Stimulated activated CD8-positive, alpha-beta memory T cell treated with anti-CD3 and anti-CD28 coated beads, Interleukin-4, amount 100 ng/mL, for 4 hours (primary cell): ENCODE measurements at places on chromosomes 7 and 10.

GRCh38 chr10:107859065-107859464 lies 694.6 kb upstream of the SORCS1 start:
- DNase-seq: no peak

GRCh38 chr7:69908454-69908853 lies 310.2 kb downstream of the AUTS2 start:
- DNase-seq: no peak

DNA sequence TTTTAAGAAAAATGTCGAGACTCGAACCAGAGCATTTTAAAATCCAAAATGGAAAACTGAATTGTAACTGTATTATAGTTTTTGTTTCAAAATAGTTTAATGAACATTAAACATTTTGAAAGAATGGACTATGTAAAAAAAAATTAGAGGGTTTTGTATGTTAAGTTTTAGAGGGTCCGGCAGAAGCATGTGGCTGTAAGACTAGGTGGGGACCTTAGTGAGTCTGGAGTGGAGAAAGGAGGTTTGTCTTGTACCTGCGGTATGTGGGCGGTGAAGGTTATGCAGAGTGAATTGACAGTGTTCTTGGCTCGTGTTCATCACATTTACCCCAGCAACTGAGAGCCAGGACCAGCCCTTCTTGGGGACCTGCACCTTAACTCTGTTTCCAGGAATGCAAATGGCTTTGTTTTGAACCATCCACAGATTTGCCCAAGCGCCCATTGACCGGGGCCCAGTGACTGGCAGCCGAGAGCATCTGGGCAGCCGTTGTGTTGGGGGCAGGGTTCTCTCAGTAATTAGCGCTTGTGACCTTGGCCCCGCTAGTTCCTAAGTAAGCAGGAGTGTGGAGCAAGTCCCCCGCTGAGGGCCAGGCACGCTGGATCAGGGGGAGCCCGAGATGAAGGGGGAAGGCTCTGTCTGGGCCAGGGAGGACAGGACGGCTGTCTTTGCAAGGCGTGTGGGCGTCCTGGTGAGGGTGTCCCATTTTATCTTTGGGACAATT lies 1.4 kb upstream of the KLF6 start:
- DNase-seq: no peak

GRCh38 chr7:65004575-65004974 lies 1.9 kb downstream of the ERV3-1 start:
- DNase-seq: no peak

GRCh38 chr7:16268821-16269768 lies 152.2 kb downstream of the CRPPA start:
- no peak for DNase-seq

GRCh38 chr7:39530971-39531370 lies 35.2 kb upstream of the YAE1 start:
- DNase-seq: no peak

DNA sequence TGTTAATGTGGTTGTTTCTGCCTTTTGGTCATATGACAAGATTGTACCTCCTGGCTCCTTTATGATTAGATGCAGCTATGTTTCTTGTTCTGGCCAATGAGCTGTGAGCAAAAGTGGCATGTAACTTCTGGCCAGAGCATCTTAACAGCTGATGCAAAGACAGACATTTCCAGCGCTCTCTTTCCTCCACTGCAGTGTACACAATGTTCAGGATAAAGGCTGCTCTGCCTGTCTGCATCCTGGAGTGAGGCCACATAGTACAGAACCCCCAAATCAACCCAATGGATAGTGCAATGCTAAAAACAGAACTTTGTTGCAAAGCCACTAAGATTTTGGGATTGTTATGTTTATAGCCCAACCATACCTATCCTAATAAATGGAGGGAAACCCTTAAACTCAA lies 17.9 kb downstream of the EPC1 start:
- no peak for DNase-seq

GRCh38 chr10:58412502-58412961 lies 27.3 kb downstream of the TFAM start:
- no peak for DNase-seq

- DNase-seq: no peak
These were observed 286.9 kb downstream of the KCNMA1 start for GRCh38 chr10:77350711-77351119.

GRCh38 chr7:9978106-9979064 lies 995.3 kb upstream of the PHF14 start:
- DNase-seq: no peak

- no peak for DNase-seq
These were observed 1.1 kb upstream of the TMEM130 start for GRCh38 chr7:98870807-98871491.

DNA sequence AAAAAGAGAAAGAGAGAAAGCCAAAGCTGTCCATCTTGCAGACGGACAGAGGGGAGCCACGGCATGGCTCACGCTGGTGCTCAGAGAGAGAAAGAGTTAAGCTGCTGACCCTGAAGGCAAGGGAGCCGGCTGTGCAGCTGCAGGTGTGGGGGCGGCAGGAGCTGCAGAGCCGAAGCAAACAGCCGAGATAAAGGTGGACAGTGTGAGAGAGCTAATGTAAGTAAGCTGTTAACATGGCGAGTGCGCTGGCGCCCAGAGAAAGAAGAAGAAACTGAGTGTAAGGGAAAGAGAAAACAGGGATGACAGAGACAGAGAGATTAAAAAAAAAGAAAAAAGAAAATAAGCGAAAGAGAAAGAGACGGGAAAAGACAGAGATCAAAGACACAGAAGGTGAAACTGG lies 18.2 kb downstream of the COL17A1 start:
- DNase-seq: no peak

GRCh38 chr10:50788951-50789945 lies 49.5 kb downstream of the ASAH2B start:
- no peak for DNase-seq

- no peak for DNase-seq
These were observed 50.4 kb upstream of the DDC start for GRCh38 chr7:50615519-50616080.

- no peak for DNase-seq
These were observed 449.4 kb downstream of the TNS3 start for GRCh38 chr7:47132471-47132870.

DNA sequence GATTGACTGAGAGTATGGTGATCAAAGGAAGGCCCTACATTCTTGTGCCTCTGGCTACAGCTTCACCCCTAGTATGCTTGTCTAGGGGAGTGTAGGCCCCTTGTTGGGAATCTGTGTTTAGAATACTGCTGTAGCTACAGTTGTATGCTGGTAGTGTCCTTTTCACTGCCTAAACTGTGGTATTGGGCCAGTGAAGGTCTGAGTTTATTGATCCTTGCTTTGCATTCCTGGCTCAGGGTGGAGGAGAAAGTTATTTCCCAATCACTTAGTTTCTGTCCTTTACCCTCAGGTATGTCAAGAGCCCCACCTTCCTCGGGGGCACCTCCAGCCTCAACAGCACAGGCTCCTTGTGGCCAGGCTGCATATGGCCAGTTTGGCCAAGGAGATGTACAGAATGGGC lies 6.6 kb downstream of the SEC24C start:
- DNase-seq: no peak

DNA sequence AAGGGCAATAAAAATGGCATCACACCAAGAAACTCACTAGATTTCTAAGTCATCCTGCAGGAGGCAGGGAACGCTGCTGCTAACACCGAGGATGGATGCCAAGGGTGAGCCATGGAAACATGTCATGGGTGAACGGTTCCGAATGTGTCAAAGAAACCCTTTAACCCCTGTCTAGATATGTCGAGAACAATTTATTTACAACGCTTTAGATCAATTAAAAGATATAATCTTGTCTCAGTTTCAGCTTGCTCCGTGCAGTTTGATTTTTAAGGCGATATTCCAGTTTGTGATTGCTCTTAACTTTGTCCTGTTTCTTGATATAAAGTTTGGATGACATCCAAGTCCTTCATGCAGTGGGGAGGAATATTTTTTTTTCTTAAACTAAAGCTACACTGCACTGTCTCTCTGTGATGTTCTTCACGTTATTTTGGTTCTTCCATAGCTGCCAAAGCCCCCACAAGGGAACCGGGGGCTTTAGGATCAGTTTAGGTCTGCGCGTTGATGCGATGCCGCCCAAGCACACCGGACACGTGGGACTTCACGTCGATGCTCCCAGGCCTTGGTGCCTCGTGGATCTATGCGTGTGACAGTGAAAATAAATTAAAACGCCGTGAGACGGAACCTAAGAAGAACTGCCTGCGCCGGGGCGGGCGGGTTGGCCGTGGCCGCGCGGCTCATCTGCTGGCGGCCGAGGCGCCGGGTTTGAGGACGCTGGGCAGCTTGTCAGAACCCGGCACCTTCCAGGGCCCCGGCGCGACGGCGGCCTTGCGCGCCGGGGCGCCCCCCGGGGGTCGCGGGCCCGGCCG lies 220.3 kb downstream of the PHTF2 start:
- no peak for DNase-seq

DNA sequence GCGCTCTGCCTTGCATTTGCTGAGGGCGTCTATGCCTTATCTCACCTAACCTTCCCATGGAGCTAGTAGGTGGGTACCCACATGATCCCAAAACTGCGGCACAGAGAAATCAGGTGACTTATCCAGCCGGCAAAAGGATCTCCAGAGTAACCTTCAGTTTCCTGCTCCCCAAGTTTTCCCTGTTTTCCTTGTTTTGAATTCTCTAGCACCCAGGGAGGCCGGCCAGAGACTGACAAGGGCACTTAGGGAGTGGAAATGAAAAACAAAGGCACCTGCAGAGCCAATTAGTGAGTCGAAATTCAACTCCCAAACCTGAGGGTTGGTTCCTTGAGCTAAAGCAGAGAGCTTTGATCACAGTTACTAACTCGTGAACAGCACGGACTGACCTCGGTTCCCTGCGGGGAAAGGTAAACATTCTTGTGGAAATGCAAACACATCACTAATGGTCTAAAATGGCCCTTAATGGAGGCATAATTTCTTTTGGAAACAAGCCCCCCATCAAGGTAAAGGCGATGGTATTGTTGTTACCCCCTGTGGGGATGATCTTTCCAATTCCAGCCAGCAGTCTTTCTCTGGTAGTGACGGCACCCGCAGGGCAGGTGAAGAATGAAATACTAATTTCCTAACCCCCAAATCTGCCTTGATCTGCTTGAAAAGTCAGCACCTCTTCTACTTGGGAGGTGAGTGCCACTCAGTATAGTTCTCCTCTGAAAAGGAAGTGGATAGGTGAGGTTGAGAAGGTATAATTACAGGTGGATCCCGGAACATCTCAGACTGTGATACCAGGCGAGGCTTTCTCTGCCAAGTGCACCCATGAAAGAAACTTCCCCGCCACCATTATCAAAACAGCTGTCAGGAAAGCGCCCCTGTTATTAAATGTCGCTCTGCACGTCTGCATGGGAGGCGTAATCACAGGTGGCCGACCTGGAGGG lies 365.6 kb upstream of the AUTS2 start:
- DNase-seq: no peak

DNA sequence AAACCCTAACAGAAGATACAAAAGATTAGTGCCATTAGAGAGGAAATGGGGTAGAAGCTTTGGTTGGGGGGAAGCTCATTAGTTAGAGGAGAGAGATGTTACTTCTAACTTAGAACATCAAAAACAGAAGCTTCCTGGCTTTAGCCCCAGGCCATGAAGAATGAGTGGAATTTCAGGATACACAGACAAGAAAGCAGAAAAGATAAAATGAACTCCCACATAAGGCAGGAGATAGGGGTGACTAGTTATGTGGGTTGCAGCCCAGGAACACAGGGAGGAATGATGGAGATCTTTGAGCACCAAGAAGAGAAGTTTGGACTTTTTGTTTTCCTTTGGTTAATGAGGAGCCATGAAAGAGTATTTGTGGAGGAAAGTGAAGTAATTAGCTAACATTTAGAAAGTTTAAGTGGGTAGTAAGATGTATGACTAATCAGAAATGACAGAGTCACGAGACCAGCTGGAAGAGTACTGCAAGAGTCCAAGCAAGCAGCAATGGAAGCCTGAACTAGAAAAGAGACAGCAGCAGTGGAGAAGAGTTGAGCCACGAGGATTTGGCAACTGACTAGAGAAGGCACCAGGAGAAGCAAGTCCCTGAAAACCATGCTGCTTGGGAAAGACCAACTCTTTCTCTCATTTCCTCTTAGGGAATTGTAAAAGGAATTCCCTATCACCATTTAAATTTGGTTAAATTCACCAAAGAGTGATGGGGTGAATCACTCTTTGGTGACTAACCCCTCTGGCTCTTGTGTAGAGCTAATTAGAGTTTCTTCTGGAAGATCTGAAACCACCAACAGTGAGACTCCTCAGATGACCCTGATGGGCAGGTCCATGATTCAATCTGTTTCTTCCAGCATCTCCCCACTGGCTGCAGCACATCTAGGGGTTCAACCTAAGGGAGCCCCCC lies 131.9 kb downstream of the KCNMA1 start:
- DNase-seq: no peak

DNA sequence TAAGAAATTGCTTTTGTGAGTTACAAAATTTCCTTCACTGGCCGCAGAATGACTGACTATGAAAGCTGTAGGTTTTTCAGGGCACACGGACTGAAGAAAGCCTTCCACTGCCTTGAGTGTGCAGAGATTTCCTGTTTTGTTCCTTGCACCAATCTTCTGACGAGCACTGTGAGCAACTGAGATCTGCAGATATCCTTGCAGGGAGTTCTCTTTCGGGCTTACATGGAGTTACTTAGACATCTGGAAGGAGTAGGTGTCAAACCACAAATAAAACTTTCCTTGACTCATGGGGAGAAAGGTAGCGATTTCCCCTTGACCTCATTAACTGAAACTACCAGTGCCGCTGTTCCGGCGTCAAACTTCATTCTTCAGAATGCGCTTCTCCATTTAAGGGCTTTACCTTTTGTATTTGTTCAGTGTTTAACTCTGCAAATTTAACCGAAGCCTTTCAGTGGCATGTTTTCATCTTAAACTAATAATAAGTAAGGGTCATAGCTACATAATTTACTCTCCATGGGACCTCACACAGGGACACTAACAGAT lies 1175.3 kb downstream of the GATA3 start:
- DNase-seq: no peak

DNA sequence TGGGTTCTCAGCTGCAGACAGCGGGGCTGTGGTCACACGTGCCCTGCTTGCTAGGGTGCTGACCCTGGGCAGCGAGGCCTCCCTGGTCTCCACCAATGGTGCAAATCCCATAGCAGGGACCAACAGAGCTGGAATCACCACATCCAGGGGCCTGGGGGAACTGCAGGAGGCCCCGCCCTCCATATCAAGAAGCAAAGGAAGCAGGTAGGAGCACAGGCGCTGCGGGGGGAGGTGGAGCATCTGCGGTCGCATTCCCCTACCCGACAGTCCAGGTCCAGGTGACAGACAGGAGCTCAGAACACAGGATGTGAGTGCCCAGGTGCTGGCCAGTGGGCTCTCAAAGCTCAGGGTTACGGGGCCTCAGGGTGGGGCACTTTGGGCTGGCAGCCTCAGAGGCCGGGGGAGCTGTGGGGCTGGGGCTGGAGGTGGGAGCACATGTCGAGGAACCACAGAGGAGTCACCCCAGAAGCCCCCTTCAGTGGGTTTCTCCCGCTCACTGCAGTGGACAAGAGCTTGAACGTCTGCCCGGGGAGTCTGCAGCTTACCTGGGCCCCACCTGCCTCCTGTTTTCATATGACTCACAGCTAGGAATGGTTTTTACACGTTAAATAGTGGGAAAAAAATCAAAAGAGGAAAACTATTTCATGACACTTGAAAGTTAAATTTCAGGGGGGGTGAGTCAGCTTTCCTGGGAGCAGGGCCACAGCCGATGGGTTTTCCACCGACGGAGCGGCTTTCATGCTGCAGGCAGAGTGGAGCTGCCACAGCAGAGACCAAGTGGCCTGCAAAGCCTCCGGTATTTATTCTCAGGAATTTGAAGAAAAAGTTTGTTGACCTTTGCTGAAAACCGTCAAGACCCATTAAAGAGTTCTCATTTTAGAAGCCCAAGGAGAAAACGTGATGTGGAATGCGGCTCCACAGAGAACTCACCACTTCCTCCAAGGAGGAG lies 148.7 kb upstream of the PPP2R2D start:
- no peak for DNase-seq
